ENCODE measurements at places on chromosomes 12 and 14.

DNA sequence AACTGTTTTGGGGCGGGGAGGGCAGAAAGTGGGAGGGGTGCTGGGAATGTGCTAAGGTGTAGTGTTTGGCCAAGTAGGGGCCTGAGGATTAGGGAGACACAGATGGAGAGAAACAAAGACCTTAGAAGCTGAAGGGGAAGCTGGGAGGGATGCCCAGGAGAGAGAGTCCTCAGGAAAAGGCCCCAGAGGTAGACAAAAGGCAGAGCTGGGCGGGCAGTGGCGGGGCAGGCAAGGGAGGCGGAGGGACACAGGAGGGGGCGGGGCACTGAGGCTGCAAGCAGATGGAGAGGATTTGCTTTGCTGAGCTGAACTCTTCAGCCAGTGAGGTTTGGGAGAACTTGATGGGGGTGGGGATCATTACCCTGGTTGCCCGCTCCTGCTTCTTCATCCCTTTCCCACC is 2.8 kb downstream of the PTMS start:
- DNase-seq = no peak

DNA sequence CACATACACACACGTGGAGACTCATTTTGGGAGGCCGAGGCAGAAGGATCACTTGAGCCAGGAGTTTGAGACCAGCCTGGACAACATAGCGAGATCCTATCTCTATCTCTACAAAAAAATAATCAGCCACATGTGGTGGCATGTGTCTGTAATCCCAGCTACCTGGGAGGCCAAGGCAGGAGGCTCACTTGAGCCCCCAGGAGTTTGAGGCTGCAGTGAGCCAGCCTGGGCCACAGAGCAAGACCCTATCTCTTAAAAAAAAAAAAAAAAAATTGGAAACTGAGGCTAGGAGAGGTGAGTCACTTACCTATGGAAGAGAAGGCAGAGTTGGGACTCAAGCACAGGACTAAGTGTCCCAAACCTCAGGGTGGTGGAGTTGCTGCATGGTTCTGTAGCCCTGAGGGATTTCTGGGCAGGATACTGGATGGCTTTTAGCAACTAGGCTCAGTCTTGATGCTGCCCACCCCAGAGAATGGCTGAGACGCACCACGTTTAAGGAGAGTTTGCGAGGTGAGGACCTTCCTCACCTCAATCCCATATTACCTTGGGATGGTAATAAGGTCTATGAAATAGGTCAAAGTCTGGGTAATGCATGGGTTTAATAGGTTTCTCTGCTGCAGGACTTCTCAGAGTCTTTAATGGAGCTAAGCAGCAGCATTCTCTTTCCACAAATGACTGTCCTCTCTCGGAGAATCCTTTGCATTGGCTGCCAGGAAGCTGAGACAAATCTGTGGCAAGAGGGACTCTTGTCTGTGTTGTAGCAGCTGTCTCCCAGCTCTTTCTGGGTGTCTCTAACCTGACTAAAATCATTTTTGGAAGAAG is 35.6 kb downstream of the SH2B3 start:
- no peak for DNase-seq

- no peak for DNase-seq
Measured at GRCh38 chr14:72423957-72424356, 469.9 kb downstream of the DPF3 start.

DNA sequence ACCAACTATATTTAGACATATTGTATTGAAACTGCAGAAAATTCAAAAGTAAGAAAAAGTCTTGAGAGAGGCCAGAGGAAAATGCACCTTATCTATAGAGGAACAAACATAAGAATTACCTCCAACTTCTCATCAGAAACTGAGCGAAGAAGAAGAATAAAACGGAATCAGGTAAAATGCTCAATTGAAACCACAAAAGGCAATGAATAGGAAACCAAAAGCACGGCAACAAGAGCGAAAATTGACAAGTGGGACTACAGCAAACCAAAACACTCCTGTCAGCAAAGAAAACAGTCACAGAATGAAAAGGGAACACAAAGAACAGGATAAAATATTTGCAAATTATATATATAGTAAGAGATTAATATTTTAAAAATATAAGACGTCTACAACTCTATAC is 61.9 kb upstream of the PARP11 start:
- DNase-seq = no peak

DNA sequence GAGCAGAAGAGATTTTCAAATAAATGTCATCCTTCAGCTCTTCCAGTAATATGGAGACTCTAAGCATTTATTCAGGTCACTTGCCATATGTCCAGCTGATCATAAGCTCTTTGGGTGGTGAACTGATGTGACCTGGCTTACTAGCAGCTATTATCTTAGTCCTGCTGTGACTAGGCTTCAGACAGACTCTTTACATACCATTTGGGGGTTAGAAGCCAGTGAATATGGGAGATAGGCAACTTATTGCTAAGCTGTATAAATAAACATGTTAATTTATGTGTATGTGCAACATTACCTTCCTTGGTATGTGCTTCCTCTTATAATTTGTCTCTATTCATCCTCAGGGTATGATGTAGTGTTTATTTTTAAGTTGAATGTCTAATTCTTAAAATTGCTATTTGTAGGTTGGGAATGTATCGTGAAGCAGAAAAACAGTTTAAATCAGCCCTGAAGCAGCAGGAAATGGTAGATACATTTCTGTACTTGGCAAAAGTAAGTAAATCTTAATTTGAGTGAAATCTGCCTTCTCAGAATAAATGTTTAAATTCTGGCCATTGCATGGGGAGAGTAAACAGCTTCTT is 32.4 kb downstream of the TTC8 start:
- DNase-seq = no peak

DNA sequence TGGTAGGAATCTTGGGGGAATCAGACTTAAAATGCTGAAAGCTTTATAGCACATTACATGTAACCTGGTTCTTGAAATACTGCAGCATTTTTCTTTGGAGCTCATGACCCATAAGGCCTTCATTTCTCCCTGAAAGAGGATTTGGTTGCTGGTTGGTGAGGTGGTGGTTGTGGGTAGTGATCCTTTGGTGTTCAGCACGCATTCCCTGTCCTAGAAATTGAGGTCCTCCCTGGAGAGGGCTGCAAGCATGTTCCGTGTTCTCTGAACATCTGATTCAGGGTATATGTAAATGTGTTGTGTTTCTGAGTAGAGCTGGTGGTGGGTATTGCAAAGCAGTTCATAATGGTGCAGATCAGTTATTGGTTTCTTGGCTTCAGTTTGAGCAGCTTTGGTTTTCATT is 2.0 kb downstream of the SCN8A start:
- no peak for DNase-seq
